ENCODE measurements at places on chromosomes 7 and 10.

- DNase-seq, result no peak
These were observed 688.5 kb upstream of the SEMA3D start for GRCh38 chr7:85875398-85875797.

DNA sequence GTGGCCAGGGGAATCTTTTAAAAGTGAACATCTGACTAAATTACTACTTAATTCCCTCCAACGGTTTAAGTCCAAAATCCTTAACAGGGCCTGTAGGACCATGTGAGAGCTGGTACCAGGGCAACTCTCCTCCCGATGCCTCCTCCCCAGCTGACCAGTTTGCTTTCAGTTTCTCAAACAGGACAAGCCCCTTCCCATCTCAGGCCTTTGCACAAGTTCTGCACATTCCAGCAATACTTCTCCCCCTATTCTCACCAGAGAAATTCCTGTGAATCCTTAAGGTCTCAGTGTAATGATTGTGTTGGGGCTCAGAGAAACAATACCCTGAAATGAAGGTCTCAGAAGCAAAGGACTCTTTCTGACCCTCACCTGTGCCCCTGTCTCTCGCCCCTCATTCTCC, 8.0 kb upstream of the CALHM1 start:
- no peak for DNase-seq

- DNase-seq, result no peak
These were observed 14.0 kb upstream of the HGF start for GRCh38 chr7:81783818-81784217.

DNA sequence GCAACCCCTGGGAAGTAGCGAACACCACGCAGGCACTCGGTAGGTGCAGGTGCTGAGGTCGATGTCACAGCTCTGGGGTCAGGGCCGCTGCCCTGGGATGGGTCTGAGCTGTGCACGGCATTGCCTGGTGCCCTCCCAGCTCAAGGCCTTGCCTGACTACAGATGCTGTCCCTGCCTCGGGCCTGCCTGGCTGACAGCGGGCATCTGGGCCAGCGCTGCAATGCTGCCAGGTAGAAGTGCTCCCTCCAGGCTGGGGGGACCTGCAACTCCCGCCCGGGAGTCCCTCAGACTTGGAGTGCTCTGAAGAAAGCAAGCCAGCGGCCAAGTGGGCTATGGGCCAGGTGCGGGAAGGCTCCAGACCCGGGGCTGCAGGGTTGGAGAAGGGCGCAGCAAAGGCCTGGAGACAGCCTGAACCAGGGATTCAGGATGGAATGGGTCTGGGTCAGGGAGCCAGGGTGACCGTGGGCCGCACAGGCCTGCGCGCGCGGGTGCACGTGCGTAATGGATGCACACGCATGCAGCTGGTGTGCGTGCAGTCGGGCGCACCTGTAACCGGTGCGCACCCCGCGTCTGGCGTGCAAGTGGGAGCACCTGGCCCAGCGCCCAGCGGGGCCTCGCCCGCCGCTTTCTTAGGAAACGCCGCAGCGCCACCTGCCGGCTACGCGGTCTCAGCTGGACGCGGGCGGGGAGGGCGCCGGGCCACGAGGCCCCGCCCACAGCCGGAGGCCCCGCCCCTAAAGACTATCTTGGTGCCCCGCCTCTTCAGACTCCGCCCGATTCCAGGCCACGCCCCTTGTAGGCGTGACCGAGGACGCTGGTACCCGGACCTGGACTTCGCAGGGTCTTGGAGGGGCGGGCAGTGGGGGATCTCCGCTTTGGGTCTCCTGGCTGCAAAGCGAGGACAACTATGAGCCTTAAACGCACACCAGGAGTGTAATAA, 46.7 kb downstream of the MICALL2 start:
- no peak for DNase-seq

DNA sequence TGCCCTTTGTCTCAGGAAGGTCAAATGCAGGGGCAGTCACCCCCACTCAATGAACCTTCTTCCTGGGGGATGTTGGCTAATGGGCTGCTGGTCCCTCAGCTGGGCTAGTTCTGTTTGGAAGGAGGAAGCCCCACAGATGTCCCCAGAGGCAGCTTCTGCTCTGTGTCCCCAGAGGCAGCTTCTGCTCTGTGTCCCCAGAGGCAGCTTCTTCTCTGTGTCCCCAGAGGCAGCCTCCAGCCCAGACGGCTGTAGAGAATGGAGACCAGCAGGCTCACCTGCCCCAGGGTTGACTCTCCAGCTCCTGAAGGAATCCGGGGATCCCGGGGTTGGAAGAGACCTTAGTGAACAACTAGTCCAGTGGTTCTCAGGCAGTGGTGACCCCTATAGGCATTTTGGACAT, 62.5 kb upstream of the LEP start:
- no peak for DNase-seq

GRCh38 chr10:79585870-79586527, 24.7 kb upstream of the SFTPA1 start:
- no peak for DNase-seq

DNA sequence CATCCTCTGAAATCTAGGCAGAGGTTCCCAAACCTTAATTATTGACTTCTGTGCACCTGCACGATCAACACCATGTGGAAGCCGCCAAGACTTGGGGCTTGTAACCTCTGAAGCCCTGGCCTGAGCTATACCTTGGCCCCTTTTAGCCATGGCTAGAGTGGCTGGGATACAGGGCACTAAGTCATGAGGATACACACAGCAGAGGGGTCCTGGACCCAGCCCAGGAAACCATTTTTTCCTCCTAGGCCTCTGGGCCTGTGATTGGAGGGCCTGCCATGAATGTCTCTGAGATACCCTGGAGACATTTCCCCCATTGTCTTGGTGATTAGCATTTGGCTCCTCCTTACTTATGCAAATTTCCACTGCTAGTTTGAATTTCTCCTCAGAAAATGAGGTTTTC, 743.7 kb downstream of the PCDH15 start:
- DNase-seq, result no peak

- no peak for DNase-seq
These were observed 1.9 kb downstream of the UBN2 start for GRCh38 chr7:139232904-139233303.

DNA sequence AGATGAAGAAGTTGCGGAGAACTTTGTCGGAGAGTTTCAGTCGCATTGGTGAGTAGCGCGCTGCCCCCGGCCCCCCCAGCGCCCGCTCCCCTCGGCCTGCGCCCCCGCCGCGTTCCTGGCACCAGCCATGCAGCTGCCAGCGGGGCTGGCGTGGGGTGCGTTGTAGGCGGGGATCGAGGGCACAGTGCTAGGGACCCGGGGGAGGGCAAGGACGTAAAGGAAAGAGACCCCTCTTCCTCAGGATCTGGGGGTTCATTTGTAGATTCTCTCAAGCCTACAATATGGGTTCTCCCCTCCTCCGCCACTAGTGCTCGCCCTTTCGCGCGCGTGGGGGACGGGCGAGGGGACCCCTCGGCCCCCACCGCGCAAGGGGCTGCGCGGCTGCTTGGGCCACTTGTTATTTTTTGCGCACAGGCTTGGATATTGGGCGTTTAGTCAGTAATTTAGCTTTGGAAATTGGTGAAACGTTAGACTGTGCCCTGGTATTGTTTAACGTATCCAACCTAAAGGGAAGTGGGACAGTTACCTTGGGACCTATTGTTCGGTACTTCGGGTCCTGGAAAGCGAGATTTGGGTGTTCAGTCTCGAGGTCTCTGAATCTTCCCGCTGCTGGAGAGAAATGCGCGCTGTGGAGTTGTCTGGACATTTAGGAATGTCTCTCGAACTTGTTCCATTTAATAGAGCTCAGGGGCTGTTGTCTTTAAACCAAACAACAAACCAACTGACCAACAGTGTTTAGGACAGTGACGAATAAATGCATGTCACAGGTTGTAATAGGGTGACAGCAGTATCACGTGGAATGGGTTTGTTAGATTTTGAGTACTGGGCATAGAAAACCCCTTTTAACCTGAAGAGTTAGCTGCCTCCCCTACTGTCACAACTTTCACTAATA, 796 bp downstream of the CDK14 start:
- no peak for DNase-seq

GRCh38 chr7:44994877-44995554, 5.0 kb upstream of the CCM2 start:
- no peak for DNase-seq

- no peak for DNase-seq
These were observed 928 bp upstream of the CSTF2T start for GRCh38 chr10:51700228-51700817.

DNA sequence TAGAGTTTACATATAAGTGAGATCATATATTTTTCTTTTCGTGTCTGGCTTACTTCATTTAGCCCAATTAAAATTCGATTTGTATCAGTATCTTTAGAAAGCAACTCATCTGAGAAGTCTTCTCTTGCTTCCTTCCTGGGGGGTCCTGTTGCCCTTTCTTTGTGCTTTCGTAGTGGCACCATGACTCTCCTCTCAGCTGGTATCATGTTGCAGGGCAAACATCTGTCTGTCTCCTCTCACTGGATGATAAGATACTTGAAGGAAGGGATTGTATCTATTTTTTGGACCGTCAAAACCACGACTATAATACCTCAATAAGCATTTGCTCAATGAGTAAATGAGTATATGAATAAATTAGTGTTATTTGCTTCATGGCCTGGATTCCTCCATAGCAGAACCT, 382.5 kb upstream of the SORCS1 start:
- DNase-seq, result no peak

DNA sequence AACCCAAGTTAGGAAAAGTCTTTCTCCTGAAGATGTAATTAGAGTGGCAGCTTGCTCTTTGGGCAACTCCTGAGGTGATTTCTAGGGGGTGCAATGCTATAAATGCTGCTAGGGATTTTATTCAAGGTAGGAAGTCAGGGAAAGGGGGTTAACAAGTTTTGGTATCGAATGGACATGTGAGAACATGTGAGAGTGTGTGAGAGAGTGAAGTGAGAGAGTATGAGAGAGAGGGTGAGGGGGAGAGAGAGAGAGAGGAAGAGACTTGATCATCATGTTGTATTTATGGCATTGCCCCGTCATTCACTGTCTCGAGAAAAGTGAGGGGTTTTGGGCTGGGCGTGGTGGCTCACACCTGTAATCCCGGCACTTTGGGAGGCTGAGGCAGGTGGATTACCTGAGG, 50.9 kb downstream of the MCU start:
- DNase-seq, result no peak

- DNase-seq, result no peak
These were observed 34.3 kb downstream of the LRRC18 start for GRCh38 chr10:48905311-48905710.

DNA sequence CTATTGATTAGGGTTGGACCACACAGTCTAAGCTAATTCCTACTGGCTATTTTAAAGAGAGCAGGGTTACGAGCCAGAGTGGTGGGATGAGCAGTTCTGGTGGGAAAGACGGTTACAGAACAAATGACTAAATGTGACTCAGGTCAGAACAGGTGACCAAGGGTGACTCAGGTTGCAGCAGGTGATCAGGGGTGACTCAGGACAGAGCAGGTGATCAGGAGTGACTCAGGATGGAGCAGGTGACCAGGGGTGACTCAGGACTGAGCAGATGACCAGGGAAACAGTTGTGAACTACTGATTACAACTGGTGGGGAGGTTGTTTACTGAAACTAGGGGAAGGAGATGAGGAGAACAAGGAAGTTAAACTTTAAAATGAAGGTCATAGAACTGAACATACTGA, 366.3 kb downstream of the ABCA13 start:
- DNase-seq, result no peak

DNA sequence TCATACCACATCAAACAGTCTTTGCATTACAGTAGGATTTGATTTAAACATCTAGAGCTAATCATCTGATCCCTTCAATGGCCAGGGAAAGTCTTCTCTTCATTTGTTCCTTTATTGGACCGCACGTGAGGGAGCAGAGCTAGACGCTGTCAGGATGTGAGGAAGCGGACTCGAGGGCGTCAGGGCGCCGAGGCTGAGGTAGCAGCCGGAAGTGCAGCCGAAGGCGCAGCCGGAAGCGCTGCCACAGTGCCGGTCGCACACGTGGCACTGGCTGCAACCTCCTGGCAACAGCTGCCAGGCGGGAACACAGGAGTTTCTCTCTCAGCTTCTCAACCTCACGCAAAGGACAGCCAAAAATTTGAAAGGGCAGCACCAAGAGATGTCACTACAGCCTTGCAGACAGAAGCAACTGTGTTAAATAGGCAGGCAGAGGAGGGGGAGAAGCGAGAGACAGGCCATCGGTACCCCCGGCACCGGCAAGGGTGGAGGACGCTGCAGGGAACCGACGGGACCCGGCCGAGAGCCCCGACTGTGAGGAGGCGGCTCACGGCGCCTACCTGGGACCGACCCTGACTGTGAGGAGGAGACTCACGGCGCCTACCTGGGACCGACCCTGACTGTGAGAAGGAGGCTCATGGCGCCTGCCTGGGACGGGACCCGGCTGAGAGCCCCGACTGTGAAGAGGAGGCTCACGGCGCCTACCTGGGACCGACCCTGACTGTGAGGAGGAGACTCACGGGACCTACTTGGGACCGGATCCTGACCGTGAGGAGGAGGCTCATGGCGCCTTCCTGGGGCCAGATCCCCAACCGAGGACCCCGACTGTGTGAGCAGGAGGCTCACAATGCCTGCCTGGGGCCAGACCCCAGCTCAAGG, 32.3 kb downstream of the VIPR2 start:
- DNase-seq, result no peak

GRCh38 chr10:23094786-23095403, 484 bp upstream of the MSRB2 start:
- no peak for DNase-seq

DNA sequence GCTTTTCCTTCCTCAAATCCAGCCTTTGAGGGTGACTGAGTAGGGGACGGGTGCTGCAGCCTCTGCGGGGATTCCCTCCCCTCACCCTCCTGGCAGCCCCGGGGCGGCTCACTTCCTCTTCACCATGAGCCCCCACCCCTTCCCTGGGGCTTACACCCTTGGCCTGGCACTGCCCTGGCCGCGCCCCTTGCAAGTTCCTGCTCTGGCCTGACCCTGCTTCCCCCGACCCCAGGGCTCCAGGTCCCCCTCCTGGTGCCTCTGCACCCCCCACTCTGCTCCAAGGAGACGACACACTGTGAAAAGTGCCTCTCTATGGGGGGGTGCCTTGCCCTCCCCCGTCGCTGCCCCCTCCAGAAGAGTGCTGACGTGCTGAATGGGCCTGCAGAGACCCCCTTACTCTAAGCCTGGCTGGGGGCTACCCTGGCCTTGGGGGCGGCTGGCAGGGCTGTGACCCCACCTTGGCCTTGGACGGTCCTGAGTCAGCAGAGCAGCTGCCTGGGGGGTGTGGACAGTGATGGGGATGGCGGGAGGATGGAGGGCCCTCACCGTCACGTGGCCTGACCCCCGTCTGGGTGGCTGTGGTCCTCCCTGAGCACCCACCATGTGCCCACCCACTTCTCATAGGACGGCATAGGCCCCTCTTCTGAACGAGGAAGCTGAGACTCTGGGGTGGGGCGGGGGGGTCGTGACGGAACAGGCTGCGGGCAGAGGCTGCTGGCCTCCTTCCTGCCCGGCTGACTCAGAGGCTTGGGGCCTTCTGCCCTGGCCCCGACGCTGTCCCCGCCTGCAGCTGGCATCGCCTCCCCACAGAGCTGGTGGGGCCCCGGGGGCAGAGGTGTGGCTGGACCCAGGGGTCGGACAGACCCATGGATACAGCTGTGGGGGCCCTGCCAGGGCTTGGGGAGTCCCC, 9.8 kb downstream of the LFNG start:
- no peak for DNase-seq
